Aortic smooth muscle cell (primary cell): ENCODE measurements at places on chromosomes 3 and 15. TPM values are rescaled to one million over a fixed set of nuclear protein-coding genes. Genes with fewer than 3 reads are reported as not detected.

Gene C3orf85
- not detected in 2 replicates for total RNA-seq

Gene SPTBN5
- total RNA-seq = 0.53 and 0.68 TPM in 2 replicates

Gene DUSP7
- 7.4 and 8.8 TPM in 2 replicates for total RNA-seq

Gene KBTBD13
- not detected in 2 replicates for total RNA-seq

Gene FAM81A
- 0.13 and 0.25 TPM in 2 replicates for total RNA-seq

Gene DMXL2
- total RNA-seq = 18.0 and 18.9 TPM in 2 replicates

Gene MAGEL2
- 0.06 TPM in 1 of 2 replicates, not detected in the other for total RNA-seq

Gene STRIT1
- not detected in 2 replicates for total RNA-seq

Gene WNT7A
- not detected in 2 replicates for total RNA-seq

Gene HCLS1
- total RNA-seq = 7.3 and 13.3 TPM in 2 replicates

Gene ACKR2
- 0.06 and 0.26 TPM in 2 replicates for total RNA-seq

Gene SLC12A1
- not detected in 2 replicates for total RNA-seq

Gene A4GNT
- total RNA-seq = not detected in 2 replicates

Gene CD86
- under 0.01 TPM in 1 of 2 replicates, not detected in the other for total RNA-seq

Gene CHRM5
- total RNA-seq = under 0.01 TPM in 1 of 2 replicates, not detected in the other

Gene RAB43
- 10.8 and 11.8 TPM in 2 replicates for total RNA-seq

Gene HDC
- total RNA-seq = not detected in 2 replicates

Gene OR5H14
- not detected in 2 replicates for total RNA-seq

Gene DUOX2
- total RNA-seq = not detected in 2 replicates

Gene CAMKV
- not detected in 2 replicates for total RNA-seq

Gene ZNF660
- total RNA-seq = 1.1 and 1.5 TPM in 2 replicates

Gene ZBTB38
- total RNA-seq = 88.3 and 92.2 TPM in 2 replicates

Gene PHLDB2
- total RNA-seq = 69.5 and 98.7 TPM in 2 replicates

Gene TJP1
- total RNA-seq = 44.9 and 57.4 TPM in 2 replicates

Gene GOLGA8N
- total RNA-seq = 3.0 and 10.3 TPM in 2 replicates

Gene MYO1E
- 36.1 and 58.0 TPM in 2 replicates for total RNA-seq

Gene RARRES1
- total RNA-seq = 29.4 and 40.8 TPM in 2 replicates

Gene CCR1
- under 0.01 and 0.13 TPM in 2 replicates for total RNA-seq

Gene ACAN
- total RNA-seq = 5.0 and 21.0 TPM in 2 replicates

Gene CCDC33
- 0.06 TPM in 1 of 2 replicates, not detected in the other for total RNA-seq

Gene DPPA4
- total RNA-seq = not detected in 2 replicates

Gene ZNF280D
- 25.9 and 34.3 TPM in 2 replicates for total RNA-seq

Gene PRKCD
- 2.8 and 5.0 TPM in 2 replicates for total RNA-seq

Gene KNG1
- total RNA-seq = not detected in 2 replicates

Gene BTLA
- 0.06 and 0.13 TPM in 2 replicates for total RNA-seq

Gene CCDC9B
- total RNA-seq = 102 and 109 TPM in 2 replicates

Gene ITIH4
- 2.6 and 4.8 TPM in 2 replicates for total RNA-seq

Gene ZNF620
- 2.4 and 2.7 TPM in 2 replicates for total RNA-seq

Gene GOLGA6L7
- not detected in 2 replicates for total RNA-seq

Gene SPINT1
- total RNA-seq = 0.06 and 0.26 TPM in 2 replicates

Gene ASB14
- under 0.01 TPM in 1 of 2 replicates, not detected in the other for total RNA-seq
